ENCODE measurements at places on chromosomes 1 and 21.

DNA sequence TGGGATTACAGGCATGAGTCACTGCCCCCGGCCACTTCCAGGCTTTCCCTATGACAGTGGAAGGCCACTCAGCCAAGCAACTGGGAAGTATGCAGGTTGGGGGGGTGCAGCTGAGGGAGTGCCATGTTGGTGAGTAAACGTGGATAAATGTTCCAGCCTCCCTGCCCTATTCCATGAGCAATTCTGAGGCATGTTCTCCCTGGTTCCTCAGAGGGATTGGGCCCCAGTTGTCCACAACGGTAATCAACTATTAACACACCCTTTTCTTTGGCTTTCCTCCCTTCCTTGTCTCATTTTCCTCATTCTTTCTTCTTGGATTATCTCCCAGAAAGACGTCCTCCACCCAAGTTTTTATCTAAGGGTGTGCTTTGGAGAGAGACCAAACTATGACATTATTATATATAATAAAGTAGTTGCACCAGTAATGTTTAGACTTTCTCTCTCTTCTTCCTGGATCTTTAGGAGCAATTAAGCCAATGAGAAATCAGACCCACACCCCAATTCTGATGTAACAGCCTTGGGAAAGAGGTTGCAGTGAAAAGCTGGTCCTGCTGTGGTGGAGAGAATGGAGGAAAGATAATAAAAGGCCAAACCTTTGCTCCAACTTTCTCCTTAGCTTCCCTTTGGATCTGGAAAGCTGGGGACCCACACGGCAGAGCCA, 6.8 kb upstream of the SLAMF9 start:
- no peak for DNase-seq

DNA sequence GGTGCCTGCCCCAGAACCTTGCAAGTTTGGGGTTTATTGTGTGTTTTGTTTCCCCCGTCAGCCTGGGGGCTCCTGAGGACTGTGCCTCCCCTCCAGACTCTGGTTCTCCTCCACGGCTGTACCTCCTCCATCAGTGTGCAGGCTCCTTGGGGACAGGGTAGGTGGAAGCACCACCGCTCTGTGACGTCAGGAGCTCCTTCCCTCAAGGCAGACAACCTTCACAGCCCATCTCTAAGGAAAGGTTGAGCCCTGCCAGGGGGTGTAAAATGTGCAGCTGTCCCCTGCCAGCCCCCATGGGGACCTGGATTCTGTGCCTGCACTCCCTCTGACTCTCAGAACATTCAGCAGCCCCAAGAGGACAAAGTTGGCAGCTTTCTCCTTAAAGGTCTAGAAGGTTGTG, 465 bp upstream of the HSPB7 start:
- no peak for DNase-seq

GRCh38 chr1:235883261-235883927, 16.7 kb upstream of the LYST start:
- peak; percentile 50 for DNase-seq

DNA sequence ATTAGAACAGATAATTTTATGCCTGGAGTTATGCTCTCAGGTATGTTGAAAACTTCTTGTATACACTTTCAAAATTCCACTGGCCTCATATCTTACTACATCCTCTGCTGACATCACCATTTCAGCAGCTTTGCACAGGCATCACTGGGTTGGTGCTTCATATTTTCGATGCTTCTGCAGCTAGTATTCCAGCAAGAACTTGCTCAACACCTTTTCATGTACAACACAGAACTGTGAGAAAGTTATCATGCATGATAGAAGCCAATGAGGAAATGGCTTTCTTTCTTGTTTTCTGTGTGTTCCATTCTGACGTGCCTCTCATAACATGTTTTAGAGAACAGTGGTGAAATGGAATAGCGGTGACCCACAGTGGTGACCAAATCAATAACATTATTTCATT, 5.1 kb upstream of the GBP5 start:
- no peak for DNase-seq

DNA sequence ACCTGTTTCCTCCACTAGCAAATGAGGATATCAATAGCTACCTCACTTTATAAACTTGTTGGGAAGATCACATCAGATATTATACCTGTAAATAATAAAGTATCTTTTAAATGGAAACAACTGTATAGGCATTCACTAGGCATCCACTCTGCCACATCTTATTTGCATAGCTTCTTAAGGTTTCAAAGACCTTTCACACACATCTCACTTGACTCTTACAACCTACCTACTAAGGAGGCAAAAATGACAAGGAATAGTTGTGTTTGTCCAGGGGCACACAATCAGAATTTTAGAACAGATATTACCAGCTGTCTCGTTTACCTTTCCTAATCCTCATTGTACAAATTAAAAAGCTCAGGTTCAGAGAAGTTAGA, 51.5 kb downstream of the VANGL2 start:
- DNase-seq = no peak

DNA sequence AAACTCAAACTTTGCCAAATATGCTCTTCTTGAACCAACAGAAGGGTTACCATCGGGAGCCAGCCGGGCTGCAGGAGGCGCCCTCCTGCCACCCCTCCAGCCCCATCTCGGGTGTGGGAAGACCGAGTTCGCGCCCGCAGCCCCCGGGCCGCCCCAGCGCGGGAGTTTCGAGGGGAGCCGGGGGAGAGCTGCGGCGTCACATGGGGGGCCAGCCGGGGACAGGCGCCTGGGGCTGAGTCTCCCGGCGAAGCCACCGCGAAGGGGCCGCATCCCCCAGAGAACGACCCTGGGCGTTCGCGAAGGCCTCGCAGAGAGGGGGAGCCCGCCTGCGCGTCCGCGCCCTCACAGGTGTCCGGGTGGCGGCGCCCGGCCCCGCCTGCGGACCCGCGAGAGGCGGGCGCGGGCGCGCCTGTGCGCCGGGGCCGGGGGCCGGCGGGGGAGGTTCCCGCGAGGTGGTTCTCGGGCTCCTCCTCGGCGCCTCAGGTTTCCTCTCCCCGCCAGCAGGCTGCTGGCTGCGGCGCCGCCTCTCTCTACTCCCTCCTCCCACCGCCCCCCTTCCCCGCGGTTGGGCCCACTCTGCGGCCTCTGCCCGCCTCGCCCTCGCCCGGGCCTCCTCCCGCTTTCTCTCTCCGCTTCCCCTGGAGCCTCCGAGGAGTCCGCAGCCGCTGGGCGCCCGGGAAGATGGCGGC, at the start of gene RAVER2:
RAVER2 (plus strand) TSS at position 584 of the 689 bp plus-strand sequence; CDS start at position 682, 98 bp downstream.
- peak; percentile 27 for DNase-seq

- DNase-seq = no peak
Observed at GRCh38 chr1:31273619-31274018, 23.0 kb downstream of the SNRNP40 start.

DNA sequence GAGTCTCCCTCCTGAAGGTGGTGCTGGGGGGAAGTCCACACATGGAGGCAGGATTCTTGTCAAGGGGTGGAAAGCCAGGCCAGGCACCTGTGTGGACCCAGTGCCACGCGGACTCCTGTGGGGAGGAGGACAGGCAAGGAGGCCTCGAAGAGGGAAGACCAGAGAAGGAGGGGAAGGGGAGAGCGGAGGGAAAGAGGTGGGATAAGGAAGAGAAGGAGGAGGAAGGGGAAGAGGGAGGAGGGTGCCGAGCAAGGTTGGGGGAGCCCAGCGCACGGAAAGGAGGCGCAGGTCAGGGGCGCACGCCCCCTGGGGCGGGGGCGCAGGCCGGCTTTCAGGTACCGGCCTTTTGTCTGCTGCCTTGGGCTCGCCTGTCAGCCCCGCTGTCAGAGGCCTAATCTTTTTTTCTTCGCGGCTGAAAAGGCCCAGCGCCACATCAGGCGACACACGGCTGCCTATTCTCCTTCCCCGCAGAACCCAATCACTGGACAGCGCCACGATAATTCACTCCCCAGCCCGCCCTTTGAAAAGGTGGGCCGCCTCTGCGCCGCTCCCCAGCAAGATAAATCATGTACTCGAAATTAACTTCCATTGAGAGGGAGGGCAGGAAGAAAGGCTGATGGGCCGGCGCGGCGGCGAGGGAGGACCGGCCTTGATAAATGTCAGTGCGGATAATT, 42.5 kb downstream of the PRDM16 start:
- DNase-seq = no peak
